ENCODE measurements at places on chromosomes 3 and 15.

GRCh38 chr3:14946739-14947099, 664 bp upstream of the NR2C2 start:
- DNase-seq: no peak

DNA sequence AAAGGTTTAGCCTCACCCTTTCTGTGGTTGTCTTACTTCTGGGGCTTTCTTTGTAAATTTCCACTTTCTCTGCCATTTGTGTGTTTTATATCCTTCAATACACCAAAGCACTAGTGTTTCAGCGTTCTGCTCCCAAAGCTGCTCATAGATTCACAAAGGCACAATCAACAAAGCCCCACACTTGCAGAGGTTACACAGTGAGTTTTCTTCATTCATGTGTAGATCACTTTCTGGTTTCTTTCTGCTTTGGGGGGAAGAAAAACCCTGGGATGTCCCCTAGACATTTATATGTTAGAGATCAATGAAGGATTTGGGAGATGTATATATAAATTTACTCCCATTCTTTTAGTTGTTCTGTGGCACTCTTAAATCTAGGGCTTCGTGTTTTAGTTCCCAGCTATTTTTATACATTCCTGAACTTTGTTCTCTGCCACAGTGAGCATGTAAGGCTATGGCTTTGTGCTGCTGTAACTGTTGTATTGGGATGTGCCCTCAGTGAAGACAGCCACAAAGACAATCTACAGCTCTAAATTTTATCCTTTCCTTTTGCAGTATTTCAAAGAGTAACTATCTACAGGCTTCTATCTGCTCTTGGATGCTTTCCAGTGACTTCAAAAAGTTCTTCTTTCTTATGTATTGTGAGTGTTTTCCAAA, 636.5 kb downstream of the ZBBX start:
- DNase-seq: no peak

- no peak for DNase-seq
Measured at GRCh38 chr3:31064021-31064420, 169.6 kb upstream of the GADL1 start.

GRCh38 chr3:193554811-193555210, at the start of gene ATP13A4:
Gene ATP13A4 (minus strand): TSS chr3:193554895. CDS start chr3:193554799, 96 bp downstream.
- no peak for DNase-seq

DNA sequence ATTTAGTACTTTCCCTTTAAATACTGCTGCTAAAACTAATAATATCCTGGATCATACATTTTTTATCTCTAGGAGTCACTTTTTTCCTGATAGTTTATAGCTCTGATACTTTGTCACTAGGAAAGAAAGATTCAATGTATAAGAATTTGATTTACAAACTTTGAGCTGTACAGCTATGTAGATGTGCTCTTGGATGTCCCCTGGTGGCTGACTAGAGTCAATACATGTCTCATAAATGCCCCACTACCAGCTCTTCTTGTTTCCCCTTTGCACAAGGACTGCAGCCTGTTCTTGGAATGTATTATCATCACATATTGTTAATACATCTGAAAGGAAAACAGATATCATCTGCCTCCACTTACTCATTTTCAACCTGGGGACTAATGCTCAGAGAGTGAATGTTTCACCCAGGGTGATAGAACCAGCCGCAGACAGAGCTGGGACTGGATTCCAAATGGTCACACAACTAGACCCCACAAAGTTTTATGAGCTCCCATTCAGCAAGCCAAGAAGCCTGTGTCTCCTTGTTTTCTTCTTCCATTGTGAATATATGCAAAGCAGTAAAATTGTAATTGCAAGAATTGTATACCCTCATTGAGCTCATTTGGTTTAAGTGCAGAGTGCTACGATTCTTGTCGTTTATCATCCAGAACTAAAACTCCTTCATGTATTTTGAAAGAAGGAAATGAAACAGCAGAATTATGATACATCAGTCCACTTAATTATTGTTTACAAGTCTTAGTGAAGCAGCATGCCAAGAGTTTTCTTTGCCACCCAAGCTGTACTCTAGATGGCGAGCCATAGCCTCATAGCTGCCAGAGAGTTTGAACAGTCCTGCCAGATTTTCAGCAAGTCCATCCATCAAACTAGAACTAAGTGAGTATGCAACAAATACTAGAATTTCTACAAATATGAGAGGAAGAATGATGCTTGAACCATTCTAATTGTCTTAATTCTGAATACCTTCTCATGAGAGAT, 261.6 kb upstream of the LMCD1 start:
- no peak for DNase-seq

DNA sequence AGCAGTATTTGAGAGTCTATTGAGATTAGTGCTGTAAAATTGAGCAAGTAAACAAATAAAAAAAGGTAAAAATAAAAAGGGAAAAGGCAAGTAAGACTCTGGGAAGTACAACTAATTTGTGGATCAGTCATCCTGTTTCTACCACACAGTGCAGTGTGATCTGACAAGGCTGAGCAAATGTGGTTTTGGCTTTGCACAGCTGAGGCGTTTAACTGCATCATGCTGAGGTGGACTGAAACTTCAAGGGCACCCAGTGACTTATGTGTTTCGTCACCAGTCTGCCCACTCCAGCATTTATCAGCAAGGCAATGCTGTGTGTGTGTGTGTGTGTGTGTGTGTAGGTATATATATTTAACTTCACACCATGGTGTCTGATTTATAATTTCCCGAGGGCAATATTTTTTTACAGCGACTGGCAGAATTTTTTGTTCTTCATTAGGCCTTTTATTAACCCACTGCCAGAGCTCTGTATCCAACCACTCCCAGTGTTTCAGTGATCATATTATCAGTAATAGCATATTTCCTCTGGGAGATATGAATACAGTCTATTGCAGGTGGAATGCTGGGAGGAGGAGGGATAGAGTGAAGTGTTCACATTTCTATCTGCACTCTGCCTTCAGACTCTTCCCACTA, 131.5 kb upstream of the SATB1 start:
- DNase-seq: no peak

DNA sequence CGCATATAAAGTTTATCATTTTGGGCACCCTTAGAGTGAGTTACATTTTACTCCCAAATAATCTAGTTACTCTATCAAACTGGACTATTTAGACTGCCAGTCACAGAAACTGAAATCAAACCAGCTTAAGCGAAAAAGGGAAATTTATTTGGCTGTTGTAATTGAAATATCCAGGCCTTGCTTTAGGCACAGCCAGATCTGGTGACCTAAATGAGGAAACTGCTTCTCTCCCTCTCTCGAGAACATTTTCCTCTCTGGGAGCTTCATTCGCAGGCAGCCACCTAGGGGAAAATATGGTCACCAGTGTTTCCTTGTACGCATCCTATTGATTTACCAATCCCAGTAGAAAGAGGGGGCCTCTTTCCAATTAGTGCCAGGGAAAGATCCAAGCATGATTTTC, 175.3 kb upstream of the MITF start:
- no peak for DNase-seq

DNA sequence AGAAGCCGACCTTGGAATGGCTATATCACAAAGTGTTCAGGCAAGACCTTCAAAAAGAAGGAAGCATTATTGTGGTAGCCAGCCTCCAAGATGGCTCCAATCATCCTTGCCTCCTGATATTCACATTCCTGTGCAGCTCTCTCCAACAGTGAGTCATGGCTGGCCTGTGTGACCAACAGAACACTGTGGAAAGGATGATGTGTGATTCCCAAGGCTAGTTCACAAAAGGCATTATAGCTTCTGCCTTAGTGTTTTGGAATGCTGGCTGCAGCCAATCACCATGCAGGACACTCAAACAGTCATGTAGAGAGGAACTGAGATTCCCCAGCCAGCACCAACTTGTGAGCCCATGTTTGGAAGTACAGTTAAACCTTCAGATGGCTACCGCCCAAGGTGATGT, 102.6 kb downstream of the EFL1 start:
- no peak for DNase-seq

DNA sequence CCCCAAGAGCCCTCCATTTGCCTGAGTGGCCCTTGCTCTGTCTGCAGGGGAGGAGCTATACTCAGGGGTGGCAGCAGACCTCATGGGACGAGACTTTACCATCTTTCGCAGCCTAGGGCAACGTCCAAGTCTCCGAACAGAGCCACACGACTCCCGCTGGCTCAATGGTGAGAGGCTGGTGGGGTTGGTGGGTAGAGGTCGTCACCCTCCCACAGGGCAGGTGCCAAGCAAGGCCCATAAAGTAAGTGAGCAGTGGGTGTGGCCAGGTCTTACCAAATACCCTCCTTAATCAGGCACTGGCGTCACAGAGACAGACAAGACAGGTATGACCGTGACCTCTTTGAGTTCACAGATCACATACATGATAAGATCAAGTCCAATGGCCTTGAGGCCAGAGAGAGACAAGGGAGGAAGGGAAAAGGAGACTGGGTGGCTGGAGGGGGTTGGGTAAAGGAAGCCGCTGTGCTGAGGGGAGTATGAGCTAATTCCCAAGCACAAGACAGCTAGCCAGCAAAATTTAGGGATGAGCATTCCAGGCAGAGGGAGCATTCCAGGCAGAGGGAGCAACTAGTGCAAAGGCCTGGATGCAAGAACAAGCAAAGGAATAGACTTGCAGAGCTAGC, 2.5 kb downstream of the SEMA3B start:
- DNase-seq: no peak

DNA sequence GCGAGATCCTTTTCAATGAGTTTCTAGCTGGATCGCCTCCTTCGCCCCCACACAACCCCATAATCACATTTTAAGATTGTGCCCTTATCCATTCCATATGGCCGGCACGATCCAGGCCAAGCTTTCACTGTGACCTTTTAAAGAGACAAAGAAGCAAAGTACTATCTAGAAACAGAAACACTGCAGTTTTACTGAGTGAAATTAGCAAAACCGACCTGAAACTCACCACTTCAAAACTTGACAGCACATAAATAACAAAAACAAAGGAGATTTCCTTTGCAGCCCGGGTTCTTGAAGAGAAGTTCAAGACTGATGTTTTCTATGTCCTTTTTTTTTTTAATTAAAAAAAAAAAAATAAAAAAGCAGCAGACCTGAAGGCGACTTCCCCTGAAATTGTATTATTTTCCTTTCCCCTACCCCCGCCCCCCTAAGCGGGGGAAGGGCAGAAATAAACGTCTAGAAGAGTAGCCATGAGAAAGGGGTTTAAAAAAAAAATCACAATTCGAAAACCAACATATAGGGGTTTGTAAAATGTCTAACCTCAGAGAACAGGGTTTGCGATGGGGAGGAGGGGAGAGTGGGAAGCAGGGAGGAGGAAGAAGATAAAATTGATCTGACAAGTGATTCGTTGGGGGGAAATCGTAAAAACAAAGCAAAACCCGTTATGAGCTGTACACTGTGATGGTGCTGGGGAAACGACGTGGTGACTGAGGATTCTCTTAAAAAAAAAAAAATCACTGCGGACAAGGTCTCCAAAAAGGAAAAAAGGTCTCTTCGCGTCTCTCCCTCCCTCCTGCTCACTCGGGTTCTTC, 1.5 kb downstream of the SATB1 start:
- DNase-seq: no peak

GRCh38 chr3:158121295-158121694, 11.4 kb downstream of the RSRC1 start:
- no peak for DNase-seq

- DNase-seq: no peak
Measured at GRCh38 chr15:73139041-73139743, 86.9 kb downstream of the NEO1 start.

DNA sequence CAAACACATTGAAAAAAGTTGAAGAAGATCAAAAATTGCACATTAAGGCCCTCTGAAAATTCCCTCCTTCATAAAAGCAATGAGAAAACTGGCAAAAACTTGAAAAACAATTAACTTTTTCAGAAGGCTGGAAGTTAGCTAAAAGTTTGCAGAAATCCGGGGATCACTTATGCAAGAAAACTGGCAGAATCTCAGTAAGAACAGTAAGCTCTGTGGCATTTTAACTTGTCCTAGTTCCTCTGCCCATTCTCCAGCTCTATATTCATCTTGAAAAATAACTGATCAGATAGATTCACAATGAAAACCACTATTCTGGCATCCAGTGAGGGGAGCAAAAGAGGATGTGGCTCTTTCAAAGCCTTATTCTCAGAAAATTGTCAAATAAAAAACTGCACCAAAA, 566.8 kb downstream of the NTRK3 start:
- no peak for DNase-seq

- no peak for DNase-seq
Measured at GRCh38 chr3:194399166-194399565, at the start of gene GP5. Gene GP5 (minus strand): TSS chr3:194399266. CDS start chr3:194398282, 984 bp downstream.

- no peak for DNase-seq
Measured at GRCh38 chr15:101121511-101122090, 130.2 kb downstream of the CHSY1 start.

Measured in stimulated activated CD4-positive, alpha-beta T cell treated with anti-CD3 and anti-CD28 coated beads, Interleukin-1b, Interleukin-23, amount 100 ng/mL, for 1 hour (primary cell).